CD8-positive, alpha-beta memory T cell (primary cell): ENCODE measurements at places on chromosomes 4 and X.

DNA sequence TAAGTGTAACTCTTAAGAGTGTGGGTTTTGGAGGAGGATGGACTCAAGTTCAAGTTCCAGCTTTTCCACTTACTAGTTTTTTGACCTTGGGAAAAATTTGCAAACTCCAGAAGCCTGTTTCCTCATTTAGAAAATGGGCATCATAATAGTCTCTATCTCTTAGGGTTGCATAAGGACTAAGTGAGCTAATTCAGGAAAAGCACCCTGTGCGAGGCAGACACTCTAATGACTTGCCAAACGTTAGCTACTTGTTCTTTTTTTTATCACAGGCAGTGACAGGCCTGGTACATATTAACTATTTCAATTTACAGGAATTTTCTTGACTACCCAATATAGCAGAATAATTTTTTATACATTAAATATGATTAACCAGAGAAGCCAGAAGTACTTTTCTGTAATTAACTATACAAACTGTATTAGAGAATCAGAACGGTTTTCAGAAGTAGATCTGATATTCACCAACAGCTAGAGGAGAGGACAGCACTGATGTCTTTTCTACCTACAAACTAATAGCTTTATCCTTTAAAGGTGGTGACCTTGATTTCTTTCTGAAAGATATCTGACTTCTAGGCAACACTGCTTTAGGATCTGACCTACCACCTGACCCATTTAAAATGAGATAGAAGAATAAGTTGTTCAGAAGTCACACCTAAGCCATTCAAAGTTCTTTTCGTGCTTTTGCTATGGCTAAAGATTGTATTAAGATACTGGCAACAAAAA is 139.6 kb upstream of the HAND2 start:
- DNase-seq = no peak

GRCh38 chr4:99894998-99895397 is 771 bp upstream of the LAMTOR3 start:
- DNase-seq = no peak

DNA sequence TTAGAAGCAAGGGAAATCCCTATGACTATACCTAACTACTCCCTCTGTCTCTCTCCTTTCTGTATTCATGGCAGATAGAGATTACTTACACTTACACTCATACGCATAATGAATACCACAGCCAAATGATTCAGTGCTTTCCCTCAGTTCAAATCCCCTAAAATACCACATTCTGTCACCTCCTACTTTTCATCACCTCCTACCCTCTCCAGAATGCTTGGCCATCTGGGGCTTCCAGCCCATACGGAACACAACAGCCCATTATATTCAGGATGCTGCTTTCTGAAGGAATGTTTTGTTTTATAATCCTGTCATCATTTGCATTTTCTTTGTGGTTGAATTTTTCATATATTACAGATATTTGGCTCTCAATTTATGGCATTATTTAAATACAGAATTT is 361.6 kb downstream of the GRIA2 start:
- DNase-seq = no peak

DNA sequence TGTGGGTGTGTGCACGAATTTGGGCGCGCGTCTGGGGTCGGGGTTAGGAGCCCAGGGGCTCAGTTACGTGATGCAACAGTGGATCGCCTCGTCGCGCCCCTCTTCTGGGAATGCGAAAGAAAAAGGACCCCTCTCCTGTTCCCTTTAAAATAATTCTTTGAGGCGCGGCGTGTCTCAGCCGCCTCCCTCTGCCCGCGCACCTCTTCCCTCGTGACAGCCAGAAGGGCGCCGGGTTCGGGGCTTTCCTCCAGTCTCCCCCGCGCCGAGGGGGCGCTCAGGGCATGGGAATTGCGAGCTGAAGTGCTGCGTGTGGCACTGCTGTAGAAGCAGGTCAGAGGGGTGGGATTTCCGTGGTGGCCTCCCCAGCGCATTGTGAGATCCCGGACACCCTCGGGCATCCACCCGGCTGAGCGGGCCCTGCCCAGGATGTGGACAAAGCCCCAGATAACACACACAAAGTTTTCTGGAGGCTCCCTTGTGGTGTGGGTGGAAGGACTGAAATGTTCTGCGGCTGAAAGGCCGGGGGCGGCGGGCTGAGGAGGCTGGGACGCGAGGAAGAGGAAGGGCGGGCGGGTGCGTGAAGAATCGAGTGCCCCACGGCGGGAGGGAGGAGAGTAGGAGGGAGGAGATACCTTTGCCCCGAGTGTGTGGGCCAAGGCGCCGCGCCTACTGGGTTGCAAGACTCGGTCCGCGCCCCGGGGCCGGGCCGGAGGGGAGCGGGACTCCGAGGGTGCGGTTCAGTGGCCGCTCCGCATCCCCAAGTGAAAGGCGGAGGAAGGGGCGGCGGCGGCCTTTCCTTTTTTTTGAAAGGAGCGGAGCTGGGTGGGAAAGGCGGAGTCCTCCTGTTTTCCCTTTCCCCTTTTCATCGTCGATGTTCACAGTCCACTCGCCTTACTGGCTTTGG is 752 bp downstream of the SEPTIN11 start:
- DNase-seq = peak; percentile 46

GRCh38 chr4:37244583-37245390 is at the start of gene NWD2:
TSS of gene NWD2 (plus strand) at chr4:37244743. CDS start at chr4:37245068, 325 bp downstream.
- no peak for DNase-seq

GRCh38 chr4:124437853-124438495 is 274.6 kb downstream of the ANKRD50 start:
- no peak for DNase-seq

DNA sequence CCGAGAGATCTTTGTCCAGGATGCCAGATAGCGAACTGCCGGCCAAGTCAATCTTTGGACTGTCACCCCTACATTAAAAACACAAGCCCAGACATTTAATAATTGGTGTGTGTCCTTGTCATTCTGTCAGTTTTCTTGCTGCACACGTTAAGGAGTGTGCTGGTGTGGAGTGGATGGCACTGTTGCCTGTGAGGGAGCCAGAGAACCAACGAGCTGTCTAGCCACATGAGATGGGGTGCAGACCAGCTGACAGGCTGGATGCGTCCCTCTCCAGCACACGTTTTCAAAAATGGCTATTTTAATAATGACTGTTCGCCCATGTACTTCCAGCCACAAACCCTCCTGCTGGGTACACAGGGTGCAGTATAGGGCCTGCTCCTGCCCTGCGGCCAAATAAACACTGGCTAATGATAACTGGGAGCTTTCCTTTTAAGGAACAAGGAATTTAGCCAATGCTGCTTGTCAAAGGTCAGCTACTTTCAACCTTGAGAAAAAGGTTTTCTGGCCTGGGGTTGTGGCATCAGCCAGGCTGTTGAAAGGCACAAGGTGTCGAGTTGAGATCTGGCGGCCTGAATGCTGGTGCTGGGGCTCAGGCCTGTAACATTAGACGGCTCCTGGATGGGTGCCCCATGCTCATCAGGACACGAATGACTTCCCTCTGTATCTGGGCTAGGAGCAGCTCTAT is 54.0 kb upstream of the MAP3K15 start:
- DNase-seq = no peak

GRCh38 chrX:6021316-6022091 is 207.2 kb downstream of the NLGN4X start:
- no peak for DNase-seq

GRCh38 chr4:10007793-10008608 is 13.3 kb downstream of the SLC2A9 start:
- DNase-seq = no peak

DNA sequence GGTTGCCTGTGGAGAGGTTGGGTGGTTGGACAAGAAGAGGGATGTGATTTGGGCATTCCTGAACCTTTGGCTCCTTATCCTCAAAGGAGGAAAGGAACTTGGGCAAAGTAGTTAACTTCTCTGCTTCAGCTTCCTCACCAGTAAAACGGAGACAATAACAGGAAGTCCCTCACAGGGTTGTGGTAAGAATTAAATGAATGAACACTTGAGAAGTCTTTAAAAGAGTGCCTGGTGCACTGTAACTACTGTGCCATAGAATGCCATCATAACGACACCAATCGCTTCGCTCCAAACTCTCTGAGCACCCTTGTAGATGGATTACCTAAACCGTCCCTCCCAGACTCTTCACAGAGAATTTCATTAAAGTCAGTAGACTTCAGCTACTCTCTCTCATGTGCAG is 10.5 kb downstream of the ZCCHC18 start:
- no peak for DNase-seq

DNA sequence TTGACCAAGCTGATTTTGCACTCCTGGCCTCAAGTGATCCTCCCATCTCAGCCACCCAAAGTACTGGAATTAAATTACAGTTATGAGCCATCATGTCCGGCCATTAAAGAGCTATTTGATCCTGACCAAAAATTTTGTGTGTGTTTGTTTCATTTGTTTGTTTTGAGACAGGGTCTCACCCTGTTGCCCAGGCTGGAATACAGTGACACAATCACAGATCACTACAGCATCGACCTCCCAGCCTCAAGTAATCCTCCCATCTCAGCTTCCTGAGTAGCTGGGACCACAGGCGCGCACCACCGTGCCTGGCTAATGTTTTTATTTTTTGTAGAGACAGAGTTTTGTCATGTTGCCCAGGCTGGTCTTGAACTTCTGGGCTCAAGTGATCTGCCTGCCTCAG is 82.9 kb upstream of the RBPJ start:
- no peak for DNase-seq

DNA sequence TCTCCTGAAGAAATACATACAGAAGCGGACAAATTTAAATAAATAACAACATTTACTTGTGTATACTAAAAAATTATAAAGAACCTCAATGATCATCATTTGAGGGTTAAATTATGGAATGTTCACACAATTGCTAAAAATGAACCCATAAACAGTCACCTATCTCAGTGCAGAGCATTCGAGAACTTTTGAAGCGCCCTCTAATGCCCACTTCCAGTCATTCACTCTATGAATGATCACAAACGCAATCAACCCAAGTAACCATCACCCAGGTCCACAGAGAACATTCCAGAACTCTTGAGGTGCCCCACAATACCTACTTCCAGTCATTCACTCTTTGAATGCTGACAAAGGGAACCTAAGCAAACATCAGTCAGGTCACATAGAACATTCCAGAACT is 103.5 kb upstream of the PLAC1 start:
- no peak for DNase-seq

- no peak for DNase-seq
These were observed 210.7 kb downstream of the PDGFRA start for GRCh38 chr4:54439831-54440243.

DNA sequence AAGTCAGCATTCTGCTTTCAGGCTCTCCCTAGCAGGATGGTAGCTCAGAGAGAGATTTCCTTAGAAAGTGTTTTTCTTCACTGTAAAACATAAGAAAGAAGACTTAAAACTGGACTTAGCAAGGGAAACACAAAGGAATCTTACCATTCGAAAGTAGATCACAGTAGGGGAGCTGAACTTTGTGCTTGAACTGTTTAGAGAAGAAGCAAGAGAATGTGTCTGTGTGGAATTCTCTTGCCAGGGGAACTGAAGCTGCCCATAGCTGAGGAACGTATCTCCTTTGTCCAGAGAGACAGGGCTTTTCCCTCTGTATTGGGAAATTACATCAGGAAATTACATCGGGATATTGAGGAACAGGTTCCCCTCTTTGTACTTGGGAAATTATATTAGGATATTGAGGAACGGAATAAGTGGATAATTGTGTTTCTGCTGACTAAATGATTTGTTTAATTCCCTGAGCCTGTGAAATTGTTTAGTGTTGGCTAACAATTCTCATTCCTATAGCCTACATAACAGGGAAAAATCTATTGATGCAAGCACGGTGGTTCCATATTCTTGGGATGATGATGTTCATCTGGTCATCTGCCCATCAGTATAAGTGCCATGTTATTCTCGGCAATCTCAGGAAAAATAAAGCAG is 21.2 kb downstream of the SRD5A3 start:
- DNase-seq = no peak

DNA sequence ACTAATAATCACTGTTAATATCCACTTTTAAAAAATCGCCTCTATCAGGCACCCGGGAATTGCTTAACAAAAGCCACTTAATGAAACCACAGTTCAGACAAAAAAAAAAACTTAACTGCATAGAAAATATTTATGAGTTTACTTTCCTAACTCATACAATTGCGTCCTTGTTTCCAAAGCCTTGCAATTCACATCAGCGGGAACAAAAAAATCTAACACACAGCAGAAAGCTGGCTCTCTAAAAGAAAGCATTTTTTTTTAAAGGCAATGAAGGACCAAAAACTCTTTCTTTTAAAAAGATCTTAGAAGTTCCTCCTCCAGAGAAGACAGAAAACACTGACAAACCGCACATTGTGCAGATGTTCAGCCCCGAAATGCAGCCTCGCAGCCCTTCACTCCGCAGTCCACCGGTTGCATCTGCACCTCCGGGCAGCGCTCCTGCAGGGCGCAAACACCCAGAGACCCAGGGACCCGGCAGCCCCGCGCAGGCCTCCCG is 812 bp downstream of the FAT1 start:
- DNase-seq = no peak

DNA sequence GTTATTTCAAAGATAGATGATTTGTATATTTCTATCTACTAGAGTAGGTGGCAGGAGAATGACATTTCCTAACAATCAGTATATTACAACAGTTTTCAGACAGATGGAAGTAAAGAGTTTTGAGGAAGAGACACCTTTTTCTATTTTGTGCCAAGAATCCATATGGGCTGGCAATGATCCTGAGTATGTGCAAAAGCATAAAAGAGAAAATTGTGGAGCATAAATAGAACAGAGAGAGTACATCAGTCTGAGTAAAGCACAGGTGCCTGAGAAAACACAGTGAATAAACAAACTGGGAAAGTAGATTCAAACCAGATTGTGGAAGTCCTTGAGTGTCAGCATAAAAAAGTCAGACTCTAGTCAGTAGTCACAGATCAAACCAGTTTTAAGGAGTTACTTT is 96.8 kb upstream of the WDR44 start:
- DNase-seq = no peak

GRCh38 chr4:59814402-59815010 is 1385.6 kb upstream of the ADGRL3 start:
- DNase-seq = no peak

DNA sequence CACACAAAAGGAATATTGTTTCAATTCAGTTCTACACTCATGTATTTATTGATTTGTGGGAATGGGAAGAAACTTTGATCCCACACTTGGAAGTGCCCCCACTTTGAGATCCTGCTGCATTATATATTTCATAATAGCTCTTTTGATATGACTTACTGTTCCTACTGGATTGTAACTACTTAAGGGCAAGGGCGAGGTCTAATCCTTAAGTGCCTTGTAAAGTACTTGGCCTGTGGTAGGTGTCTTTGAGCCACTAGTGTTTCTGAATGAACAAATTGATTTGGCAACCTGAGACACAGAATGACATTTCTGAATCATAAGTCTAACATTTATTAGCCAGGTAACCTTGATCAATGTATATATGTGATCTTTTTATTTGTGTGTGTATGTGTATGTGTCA is 767.2 kb downstream of the RAB28 start:
- no peak for DNase-seq

GRCh38 chr4:5785806-5786680 is 75.0 kb downstream of the EVC start:
- DNase-seq = no peak

GRCh38 chr4:80615099-80615498 is 279.6 kb downstream of the CFAP299 start:
- DNase-seq = no peak

GRCh38 chrX:20527558-20528011 is 260.9 kb upstream of the RPS6KA3 start:
- peak; percentile 25 for DNase-seq

- DNase-seq = no peak
These were observed 136.8 kb downstream of the FAM53A start for GRCh38 chr4:1547131-1547855.
